Activated effector memory CD4-positive, alpha-beta T cell treated with Interleukin-2 at 50 U/mL for 16 hours (primary cell): ENCODE measurements at places on chromosomes 16 and 17.

DNA sequence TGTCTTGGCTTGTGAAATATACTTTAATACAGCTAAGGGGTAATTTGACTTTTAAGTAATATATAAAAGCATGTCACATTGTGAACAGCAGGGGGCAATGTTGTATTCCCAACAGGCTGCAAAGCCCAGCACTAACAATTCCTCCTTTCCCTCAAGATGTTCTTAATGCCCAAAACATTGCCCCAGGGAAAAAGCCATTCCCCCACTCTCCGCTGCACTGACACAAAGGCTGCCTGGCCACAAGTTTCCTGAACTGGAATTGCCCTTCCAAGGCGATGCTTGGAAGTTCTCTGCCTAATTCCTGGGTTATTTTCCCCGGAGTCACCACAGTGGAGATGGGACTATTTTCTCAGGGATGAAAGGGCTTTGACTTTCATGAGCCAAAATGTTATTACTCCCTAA is 27.2 kb downstream of the CLEC16A start:
- no peak for DNase-seq

GRCh38 chr17:16925461-16926060 is 46.4 kb downstream of the TNFRSF13B start:
- DNase-seq: no peak

GRCh38 chr16:81527477-81528178 is 83.0 kb downstream of the CMIP start:
- no peak for DNase-seq

DNA sequence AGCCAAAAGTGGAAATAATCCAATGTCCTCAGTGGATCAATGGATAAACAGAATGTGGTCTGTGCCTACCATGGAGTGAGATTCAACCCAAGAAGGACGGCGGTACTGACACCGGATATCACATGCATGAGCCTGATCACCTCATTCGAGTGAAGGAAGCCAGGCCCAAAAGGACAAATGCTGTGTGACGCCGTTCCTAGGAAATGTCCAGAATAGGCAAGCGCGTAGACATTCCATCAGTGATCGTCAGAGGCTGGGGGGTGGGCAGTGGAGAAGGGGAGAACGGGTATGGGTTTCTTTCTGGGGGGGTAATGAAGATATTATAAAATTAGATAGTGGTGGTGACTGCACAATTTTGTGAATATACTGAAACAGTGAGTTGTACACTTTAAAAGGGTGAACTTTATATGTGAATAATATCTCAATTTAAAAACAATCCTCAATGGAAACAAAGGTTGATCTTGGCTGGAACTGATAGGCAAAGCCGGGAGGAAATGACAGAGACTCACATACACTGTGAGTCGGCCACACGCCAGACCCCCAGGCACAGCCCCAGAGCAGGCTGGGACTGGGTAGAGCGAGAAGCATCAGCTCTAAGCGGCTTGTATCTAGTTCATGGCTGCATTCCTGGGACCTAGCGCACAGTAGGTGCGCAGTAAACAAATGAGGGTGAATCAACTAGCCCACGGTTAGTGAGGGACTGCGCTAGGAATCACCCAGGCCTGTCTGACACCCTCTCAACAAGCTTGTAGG is 3.5 kb downstream of the DBNDD1 start:
- no peak for DNase-seq

- DNase-seq: no peak
These were observed 36.7 kb upstream of the ABR start for GRCh38 chr17:1216217-1217088.

DNA sequence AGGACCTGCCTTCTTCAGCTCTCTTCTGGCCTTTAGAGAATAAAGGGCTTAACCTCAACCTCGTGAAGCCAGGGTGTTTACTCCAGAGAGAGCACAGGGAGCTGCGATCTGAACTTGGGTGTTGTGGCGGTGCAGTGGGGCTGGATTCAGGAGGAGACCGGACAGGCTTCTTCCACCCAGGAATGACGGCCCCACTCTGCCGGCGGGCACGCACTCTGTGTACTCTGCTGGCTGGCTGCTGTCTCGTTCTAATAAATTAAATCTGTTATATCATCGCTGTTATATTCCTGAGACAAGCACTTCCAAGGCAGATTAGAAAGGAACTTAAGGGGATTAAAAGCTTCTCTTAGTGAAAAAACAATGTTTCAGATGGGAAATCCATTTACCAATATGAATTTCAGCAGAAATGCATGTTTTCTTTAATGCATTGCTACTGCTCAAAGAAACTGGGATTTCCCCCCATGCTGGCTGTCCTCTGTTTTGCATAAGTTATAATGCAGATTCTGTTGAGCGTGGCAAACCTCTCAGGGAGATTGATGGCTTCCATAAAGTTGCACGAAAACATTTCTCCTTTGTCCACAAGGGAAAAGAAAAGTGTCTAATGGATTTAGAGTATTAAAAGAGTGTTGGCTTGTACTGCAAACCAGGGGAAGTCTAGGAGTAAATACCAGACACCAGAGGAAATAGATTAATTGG is 168.6 kb upstream of the IRX3 start:
- DNase-seq: no peak

DNA sequence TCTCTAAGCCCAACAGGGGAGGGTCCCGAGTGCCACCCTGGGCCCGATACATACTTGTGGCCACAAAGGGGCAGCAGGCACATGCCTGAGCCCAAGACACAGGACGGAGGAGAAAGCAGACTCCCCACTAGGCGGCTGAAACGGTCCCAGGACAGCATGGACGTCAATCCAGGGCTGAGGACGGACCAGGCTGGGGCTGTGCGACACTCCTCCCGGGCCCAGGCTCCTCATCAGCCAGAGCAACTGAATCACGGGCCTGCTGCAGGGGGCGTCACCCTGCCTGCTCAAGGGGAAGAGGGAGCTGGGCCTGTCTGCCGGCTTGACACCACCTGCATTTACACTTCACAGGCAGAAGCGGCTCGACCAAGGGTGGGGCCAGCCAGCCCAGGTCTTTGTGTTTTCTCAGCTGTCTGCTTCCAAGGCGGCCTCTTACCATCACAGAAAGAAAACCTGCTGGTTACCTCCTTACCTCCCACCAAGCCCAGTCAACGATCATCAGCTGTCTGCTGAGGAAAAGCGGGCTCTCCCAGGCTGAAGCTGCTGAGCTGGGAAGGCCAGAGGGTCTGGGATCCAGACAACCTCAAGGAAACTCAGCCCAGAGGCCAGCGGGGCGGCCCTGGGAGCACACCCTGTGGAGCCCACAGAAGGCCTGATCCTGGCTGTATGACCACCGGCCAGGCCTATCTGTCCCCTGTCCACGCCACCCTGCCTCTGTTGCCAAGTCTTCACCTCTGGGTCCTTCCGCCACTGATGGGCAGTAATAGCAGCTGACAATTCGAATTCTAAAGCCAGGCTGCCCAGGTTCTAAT is 26.4 kb downstream of the KIFC3 start:
- DNase-seq: no peak
